ENCODE measurements at places on chromosomes 11 and 22.
A peak's percentile ranks its signal among the peaks of the same experiment; 100 is the strongest.

- DNase-seq: no peak
Measured at GRCh38 chr11:113519989-113520613, 44.9 kb upstream of the DRD2 start.

DNA sequence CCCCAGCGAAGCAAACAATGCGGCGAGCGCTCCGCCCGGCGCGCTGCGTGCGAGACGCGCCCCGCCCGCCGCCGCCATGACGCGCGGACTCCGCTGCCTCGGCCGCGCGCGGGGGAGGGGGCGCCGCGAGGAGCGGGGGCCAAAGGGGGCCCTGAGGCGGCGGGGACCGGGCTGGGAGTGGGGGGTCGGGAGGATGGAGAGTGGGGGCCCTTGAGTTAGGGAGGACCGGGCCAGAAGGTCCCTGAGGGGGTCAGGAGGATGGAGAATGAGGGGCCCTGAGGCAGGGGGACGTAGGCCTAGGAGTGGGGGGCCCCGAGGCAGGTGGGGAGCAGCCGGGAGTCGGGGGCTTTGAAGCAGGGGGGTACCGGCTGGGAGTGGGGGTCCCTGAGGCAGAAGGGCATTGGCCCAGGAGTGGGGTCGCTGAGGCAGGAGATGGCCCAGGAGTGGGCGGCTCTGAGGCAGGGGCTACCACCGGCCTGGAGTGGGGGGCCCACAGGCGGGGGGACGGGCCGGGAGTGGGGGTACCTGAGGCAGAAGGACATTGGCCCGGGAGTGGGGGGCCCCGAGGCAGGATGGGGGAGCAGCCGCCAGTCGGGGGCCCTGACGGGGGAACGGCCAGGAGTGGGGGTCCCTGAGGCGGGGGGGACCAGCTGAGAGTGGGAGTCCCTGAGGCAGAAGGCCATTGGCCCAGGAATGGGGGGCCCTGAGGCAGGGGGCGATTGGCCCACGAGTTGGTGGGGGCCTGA is at the start of gene BRD1:
BRD1 (minus strand) TSS at position 21 of the 746 bp plus-strand sequence. CDS start 3,556 bp downstream, outside the sequence.
- peak; percentile 90 for DNase-seq

DNA sequence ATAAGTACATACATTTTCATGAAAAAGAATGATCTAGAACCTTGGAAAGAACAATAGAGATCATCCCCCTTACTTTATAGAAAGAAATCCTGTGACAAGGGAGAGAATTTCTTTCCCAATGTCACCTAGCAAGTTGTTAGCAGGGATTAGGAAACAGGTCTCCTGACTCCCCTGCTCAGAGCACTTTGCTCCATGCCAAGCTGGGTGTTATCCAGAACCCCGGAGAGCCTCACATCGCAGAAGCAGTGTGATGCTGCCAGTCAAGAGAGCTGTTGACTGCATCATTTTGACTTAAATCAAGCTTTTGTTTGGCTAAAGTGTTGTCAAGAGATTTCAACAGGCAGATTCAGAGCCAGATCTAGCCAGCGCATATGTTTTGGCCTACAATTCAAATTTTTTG is 3.6 kb upstream of the RRAS2 start:
- no peak for DNase-seq

GRCh38 chr11:38014405-38014804 is 1416.4 kb upstream of the RAG2 start:
- no peak for DNase-seq

GRCh38 chr11:100671471-100671870 is 15.6 kb upstream of the ARHGAP42 start:
- no peak for DNase-seq

GRCh38 chr22:47598864-47599263 is 836.4 kb downstream of the TBC1D22A start:
- DNase-seq: no peak

DNA sequence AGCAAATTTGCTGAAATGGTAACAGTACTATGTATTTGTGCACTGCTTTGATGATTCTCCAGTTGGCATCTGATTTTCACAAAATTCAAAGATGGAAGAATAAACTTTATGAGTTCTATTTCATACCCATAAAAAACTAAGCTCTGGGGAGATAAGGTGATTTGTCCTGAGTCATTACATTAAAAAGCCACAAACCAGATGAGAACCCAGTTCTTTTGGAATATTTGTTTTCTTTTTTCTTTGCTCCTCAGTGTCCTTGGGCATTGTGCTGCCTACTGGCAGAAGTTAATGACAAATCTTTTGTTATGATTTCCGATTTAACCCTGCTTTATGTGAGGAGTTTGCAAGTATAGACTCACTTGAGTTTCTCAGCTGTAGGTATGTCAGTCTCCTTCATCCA is 45.4 kb upstream of the AMOTL1 start:
- no peak for DNase-seq

DNA sequence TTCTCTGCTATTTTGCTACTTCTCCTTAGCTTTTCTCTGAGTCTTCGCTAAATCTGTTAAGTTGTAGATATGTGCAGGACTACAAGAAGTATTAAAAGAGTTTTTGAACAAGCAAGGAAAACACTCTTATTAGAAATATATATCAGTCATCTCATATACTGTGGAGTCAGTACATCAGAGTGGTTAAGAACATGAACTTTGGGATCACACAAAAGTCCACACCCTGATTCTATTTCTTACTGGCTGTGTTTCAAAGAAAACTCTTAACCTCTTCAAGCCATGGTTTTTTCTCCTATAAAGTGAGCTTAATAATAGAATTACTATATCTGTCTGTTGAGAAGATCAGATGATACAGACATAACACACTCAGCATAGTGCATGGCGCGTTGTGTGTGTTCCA is 29.5 kb downstream of the MMP13 start:
- DNase-seq: no peak

- DNase-seq: no peak
Measured at GRCh38 chr11:79150966-79151365, 289.9 kb downstream of the TENM4 start.

DNA sequence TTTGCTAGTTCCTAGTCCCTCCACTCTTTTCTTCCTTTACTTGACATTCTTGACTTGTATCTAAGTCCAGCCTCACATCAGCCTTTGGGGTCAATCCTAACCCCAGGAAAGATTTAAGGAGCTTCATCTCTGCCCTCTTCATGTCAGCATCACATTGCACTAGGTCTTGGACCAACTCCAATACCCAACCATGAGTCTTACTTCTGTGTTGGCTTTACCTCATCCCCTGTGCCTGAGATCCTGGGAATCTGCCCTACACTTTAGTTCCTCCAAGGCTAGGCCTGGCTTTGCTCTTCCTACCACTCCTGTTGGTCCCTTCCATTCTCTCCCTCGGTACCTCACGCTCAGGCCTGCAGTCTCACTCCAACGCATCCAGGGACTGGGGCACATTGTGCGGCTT is 117.0 kb downstream of the SLC1A2 start:
- DNase-seq: no peak

- DNase-seq: peak; percentile 82
Measured at GRCh38 chr22:41092847-41093411, 537 bp downstream of the EP300 start.

- DNase-seq: no peak
Measured at GRCh38 chr11:4611986-4612385, 4.0 kb upstream of the TRIM68 start.

- DNase-seq: peak; percentile 100
Measured at GRCh38 chr11:119030329-119031047, at the start of gene SLC37A4. Gene SLC37A4 (minus strand): TSS chr11:119030877.

GRCh38 chr22:33049119-33049729 is 9.0 kb downstream of the SYN3 start:
- DNase-seq: peak; percentile 84

GRCh38 chr22:18081416-18081815 is 3.6 kb downstream of the PEX26 start:
- DNase-seq: no peak

- no peak for DNase-seq
Measured at GRCh38 chr22:33116841-33117547, 58.8 kb upstream of the SYN3 start.

DNA sequence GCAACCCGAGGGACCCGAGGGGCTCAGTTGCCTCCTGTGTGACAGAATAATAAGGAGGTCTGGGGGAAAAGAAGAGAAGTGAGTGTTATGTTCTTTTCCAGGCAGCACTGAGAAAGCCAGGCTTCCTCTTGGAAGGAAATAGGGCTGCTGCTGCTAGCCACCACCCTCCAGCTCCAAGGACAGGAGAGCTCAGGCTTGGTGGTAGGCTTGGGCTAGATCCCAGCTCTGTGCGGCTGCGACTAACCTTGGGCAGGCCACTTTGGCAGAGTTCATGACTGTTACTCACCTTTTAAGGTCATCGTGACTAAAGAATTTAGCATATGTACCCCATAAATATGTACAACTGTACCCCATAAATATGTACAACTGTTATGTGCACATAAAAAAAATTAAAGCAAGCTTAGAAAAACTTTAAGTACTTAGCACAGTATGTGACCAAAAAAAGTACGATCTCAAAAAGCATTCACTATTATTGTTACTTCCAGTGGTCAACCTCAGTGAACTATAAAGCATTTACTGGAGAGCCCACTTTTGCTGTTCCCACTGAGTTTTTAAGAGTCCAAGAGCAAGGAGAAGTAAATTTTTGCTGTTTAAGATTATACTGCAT is 124.7 kb upstream of the POU2AF2 start:
- no peak for DNase-seq

All from activated CD4-positive, alpha-beta T cell treated with anti-CD3 and anti-CD28 coated beads, Interleukin-2, amount 10 ng/mL, durations not matched to agents 24 days and 14 days (primary cell).